ENCODE measurements at places on chromosomes 12 and 14.

GRCh38 chr12:101707131-101707782 is 9.8 kb downstream of the CHPT1 start:
- DNase-seq: no peak

DNA sequence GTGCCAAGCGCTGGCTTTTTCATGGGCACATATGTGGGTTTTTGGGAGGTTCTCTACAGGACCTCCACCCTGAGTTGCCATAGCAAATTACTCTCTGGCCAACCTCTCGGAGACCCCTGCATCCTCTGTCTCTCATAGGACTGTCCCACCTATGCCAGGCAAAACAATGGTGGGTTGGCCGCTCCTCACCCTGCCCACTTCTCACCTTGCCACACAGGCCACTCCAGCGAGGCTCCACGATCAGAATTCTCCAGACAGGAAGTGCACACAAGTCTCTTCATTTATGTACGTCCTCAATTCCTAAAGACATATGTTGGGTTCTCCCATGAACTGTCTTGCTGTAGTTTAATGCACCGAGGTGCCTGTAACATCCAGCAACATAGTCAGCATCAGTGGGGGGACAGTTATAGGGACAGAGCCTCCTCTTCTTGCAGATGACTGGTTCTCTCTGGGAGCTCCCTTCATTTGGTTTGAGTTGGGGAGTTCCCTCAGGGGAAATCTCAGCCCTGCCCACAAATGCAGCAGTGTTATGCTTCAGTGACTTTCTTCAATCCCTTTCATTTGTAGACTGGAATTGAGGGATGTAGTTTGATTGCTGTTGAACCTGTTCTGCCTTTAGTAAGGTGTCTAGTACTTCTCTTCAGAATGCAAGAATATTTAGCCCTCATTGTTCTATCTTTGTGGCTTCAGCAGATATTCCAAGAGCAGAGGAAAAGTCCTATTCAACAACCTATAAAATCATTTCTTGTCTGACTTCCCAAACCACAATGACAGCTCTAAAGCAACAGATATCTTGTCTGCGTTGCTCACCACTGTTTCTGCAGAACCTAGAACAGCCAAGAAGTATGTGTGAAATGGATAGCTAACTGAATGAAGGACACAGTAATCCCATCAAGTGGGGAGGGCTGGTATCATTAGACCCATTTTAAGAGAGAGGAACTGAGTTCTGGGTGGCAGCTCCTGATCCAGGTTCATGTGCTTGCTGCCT is 2.8 kb upstream of the LTBP2 start:
- no peak for DNase-seq

- DNase-seq: no peak
Observed at GRCh38 chr14:23243066-23243465, 5.3 kb downstream of the RNF212B start.

DNA sequence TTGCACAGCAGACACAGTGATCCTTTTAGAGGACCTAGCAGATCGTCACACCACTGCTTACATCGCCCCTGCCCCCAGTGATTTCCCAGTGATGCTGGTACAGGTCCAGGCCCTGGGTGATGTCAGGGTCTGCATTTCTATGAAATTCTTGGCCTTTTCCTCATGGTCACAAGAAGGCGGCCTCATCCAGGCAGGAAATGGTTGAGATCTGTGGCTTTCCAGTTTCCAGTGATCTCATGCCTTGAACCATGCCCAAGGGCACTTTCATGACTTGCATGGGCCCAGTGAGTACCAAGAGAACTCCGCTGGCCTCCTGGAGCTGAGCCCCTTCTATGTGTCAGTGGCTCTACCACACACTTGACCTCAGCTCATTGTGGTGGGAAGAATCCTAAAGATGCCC is 41.9 kb upstream of the BDKRB2 start:
- DNase-seq: no peak

- DNase-seq: no peak
Observed at GRCh38 chr12:106984588-106985137, 2.3 kb downstream of the MTERF2 start.

DNA sequence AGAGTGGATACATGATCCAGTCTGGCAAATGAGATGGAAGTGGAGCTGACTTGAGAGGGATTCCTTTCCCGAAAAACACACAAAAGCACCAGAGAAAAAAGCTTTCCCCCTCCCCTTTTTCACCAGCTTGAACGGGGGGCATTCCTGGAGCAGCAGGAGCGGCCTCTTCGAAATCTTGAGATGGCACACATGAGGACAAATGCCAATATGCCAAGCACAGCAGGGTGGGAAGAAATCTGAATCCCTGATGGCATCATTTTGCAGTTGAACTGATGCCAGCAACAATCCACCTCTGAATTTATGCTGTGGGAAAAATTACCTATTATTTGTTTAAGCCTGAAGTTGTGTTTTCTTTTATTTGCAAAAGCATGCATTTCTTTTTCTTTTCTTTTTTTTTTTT is 29.7 kb upstream of the BICD1 start:
- no peak for DNase-seq

- DNase-seq: no peak
Observed at GRCh38 chr12:30700216-30700900, 4.7 kb upstream of the IPO8 start.
